ENCODE measurements at places on chromosomes 2 and 18. TPM values are rescaled to one million over a fixed set of nuclear protein-coding genes. Genes with fewer than 3 reads are reported as not detected.

Gene SPATA3
- total RNA-seq, result not detected

GRCh38 chr2:160963957-160964356 lies 196.3 kb upstream of the TANK start:
- DNase-seq, result no peak

DNA sequence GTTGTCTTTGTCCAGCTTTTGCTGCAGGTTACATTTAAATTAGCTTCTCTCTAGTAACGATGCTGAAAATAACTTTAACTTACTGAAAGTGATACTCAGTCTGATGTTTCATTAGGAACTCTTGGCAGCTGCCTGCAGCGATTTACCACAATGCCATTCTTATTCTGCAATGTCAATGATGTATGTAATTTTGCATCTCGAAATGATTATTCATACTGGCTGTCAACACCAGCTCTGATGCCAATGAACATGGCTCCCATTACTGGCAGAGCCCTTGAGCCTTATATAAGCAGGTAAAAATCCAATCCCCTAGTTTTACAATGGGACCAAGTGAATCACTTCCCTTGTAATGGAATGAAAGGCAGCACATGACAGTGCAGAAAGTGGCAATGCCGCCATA lies 16.3 kb upstream of the MFF start:
- DNase-seq, result no peak

DNA sequence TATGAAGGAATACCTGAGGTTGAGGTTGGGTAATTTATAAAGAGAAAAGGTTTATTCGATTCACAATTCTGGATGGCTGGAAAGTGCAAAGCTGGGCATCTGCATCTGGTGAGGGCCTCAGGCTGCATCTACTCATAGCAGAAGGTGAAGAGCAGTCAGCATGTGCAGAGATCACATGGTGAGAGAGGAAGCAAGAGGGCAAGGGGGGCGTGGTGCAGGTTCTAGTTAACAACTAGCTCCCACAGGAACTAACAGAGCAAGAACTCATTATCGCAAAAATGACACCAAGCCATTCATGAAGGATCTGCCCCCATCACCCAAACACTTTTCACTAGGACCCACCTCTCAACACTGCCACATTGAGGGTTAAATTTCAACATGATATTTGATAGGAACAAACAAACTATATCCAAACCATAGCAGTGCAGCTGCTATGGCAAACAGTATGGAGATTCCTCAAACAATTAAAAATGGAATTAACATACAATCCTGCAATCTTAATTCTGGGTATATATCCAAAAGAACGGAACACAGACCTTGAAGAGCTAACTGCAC lies 72.8 kb upstream of the LDLRAD4 start:
- DNase-seq, result no peak

DNA sequence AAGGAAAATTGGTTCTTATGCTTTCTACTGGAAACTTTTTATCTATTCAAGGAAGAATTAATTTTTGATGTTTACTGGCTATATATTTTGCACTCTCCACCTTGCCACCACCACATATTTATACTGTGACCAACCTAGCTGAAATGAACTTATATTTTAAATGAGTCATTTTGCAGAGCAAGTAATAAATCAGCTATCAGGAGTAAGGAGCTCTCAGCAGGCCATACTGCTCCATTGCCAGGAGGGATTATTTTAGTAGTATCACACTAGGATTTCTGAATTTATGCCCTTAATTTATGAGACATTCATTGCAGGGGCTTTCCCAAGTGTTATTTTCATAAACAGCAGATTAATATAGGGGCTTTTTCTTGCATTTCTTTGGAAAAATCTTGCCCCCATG lies 125.8 kb upstream of the CYP1B1 start:
- DNase-seq, result peak; percentile 48
